Hepatocyte (in vitro differentiated cells): ENCODE measurements at places on chromosomes 16 and 17.
A peak's percentile ranks its signal among the peaks of the same experiment; 100 is the strongest.

DNA sequence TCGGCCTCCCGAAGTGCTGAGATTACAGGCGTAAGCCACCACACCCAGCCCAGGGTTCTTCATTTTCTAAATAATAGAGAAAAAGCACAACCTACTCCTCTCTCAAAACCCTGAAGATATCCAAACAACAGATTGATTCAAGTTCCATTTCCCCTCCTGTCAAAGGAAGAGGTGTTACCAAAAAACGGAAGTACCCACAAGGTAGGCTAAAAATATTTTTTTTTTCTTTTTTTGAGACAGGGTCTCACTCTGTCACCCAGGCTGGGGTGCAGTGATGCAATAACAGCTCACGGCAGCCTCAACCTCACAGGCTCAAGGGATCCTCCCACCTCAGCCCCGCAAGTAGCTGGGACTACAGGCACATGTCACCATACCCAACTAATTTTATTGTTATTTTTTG, 18.9 kb downstream of the UTP6 start:
- DNase-seq: no peak

DNA sequence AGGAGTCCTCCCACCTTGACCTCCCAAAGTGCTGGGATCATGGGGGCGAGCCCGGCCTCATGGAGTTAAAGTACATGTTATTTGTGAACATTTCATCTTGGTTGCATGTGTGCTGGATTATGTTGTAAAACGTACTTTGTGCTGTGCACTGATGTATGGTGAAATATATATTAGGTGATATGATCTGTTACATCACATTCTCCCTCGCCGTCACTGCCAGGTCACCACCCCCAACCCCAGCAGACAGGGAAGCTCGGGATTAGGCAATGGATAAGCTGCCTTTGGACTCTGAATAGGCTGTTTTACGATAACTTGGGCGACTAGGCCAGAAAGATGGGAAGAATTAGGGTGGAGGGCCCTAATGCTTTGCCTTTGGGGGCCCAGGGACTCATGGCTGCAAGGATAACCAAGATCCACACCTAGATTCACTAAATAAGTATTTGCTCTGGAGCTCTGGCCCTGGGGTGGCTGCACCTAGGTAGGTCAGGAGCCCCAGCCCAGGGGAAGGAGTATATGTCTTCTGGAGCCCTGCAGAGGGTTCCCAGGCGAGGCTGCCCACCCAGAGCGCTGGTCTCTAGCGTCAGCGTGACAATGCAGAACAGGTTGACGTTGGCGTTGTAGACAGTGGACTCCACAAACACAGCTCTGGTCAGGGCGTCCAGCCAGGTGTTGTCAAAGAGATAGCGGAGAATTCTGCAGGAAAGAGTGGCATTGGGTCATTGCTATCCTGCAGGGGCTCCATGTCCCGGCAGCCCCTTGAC, 27.1 kb upstream of the GCSH start:
- DNase-seq: peak; percentile 24

DNA sequence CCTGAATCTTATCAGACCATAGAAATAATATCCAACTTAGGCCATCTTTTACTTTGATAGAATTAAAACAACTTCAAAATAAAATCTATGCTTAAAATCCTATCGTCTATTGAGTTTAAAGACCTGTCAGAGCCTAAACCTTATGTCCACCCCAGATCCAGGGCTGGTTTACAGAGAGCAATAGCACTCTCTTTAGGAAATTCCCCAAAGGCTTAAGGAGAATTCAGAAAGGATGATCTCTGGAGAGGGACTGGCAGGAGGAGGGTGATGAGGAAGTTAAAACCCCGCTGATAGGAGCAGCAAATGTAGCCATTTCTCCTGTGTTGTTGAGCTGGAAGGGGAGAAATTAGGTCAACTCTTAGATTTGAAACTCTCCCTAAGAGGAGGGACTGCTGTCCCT, 175.3 kb downstream of the HS3ST4 start:
- no peak for DNase-seq

GRCh38 chr17:5901731-5902130, 168.4 kb upstream of the WSCD1 start:
- DNase-seq: no peak

- no peak for DNase-seq
Observed at GRCh38 chr17:64156670-64157069, 26.7 kb upstream of the ERN1 start.

- DNase-seq: no peak
Observed at GRCh38 chr17:45081047-45081703, 20.1 kb downstream of the NMT1 start.

- no peak for DNase-seq
Observed at GRCh38 chr17:3928406-3928805, 12.1 kb upstream of the P2RX1 start.

GRCh38 chr16:87918866-87919680, 17.3 kb downstream of the CA5A start:
- no peak for DNase-seq

DNA sequence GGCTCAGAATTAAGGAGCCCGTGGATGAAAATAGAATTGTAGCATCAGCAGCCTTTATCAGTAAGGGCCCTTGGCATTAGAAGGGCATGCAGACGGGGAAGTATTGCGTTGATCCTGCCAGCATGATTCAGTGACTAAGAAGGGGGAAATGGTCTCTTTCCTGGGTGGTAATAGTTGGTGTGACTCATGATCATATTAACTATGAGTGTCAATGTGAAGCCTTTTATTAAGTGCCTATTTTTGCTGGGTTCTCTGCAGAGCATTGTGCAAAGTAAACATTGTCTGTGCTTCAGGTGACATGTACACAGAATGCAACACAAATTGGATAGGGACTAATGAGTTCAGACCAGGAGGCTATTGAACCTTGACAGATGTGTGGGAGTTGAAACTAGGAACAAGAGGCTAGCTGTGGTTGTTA, 24.5 kb downstream of the RCVRN start:
- no peak for DNase-seq

GRCh38 chr17:17711641-17712162, 30.4 kb downstream of the RAI1 start:
- peak; percentile 81 for DNase-seq

DNA sequence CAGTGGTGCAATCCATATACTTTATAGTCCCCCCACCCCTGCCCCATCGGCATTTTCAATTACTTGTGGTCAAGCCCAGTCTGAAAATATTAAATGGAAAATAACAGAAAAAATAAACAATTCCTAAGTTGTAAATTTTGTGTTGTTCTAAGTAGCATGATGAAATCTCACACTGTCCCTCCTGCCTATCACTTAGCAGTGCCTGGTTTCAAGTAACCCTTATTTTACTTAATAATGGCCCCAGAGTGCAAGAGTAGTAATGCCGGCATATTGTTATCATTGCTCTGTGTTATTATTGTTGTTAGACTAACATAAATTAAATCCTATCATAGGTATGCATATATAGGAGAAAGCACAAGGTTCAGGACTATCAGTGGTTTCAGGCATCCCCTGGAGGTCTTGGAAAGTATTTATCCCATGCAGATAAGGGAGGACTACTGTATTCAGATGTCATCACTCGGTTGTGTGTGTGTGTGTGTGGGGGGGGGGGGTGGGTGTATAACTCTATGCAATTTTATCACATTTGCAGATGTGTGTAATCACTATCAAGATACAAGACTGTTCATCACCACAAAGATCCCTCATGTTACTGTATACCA, 9.3 kb downstream of the UBE2G1 start:
- DNase-seq: no peak

- DNase-seq: no peak
Observed at GRCh38 chr17:76491271-76492122, 9.7 kb downstream of the RHBDF2 start.

- no peak for DNase-seq
Observed at GRCh38 chr17:68737761-68738443, 136.7 kb upstream of the FAM20A start.

GRCh38 chr17:29683481-29683880, 60.8 kb upstream of the CORO6 start:
- no peak for DNase-seq

GRCh38 chr17:17119533-17119932, 77.3 kb downstream of the MPRIP start:
- DNase-seq: no peak

- DNase-seq: no peak
Observed at GRCh38 chr16:86848821-86849220, 270.5 kb downstream of the FOXL1 start.

DNA sequence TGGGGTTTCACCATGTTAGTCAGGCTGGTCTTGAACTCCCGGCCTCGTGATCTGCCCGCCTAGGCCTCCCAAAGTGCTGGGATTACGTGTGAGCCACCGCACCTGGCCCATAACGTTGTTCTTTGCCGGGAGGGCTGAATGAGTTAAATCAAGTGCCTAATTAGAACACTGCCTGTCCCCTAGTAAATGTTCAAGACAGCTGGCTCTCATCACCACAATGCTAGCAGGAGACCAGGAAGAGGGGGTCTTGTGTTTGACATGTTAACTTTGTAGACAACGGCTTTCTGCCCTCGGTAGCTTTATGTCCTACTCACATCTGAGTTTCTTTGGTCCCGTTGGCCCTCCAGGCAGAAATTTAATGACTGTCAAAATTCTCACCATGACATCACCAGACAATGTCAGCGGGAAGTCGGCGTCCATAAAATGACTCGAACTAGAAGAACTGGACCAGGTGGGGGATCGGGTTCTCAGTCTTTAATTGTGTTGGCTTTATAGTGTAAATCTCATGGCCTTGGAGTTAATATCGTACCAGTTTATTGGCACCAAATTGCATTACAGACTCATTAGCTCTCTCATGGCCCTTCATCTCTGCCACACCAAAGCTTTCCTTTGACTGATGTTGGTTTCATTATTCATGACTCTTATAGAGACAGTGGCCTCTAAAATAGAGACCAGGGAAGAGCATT, 11.4 kb upstream of the ITPRIPL2 start:
- DNase-seq: no peak

DNA sequence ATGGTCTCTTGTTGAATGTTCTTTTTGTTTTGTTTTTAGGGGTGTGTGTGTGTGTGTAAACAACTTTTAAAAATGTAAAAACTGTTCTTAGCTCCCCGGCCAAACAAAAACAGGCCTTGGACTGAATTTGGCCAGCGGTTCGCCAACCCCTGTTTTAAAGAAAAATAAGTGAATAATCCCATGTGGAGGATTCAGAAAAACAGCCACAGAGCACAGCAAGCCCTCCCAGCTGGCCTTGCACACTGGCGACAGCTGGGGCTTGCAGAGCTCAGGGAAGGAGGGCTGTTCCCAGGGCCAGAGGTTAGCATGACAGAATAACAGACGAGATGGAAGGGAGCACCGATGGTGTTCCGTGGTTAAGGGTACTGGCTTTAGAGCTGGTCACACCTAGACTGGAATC, 39.0 kb downstream of the EMP2 start:
- DNase-seq: no peak

DNA sequence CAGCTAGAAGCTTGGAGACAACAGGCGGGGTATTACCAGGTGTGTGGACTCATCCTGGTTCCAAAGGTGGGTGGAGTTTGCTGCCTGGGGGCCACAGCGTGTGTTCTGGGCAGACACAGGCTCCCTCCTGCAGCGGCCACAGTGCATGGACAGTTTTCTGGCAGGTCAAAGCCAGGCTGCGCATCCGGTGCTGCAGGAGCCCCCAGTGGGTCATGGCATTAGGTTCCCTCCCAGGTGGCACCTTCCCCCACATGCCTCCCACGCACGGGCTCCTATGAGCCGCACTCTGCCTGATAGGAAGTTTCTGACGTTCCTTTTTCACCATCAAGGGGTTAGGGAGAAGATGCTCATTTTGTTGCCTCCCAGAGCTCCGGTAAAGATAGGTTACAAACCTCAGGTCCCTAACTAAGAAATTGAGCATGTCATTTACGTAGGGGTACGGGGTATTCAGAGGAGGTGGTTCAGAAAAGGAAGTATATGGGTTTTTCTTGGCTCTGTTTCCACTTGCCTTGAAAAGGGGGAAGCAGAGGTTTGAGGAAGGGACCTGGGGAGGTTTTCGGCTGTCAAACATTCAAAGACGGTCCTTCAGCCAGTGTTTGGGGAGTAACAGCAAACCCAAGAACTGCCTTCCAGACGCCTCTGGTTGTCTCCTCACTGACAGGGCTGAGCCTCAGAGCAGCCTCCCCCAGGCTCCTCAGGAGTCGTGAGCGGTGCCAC, 32.7 kb upstream of the NAT9 start:
- no peak for DNase-seq

- no peak for DNase-seq
Observed at GRCh38 chr17:78357177-78357586, 2.7 kb downstream of the SOCS3 start.

DNA sequence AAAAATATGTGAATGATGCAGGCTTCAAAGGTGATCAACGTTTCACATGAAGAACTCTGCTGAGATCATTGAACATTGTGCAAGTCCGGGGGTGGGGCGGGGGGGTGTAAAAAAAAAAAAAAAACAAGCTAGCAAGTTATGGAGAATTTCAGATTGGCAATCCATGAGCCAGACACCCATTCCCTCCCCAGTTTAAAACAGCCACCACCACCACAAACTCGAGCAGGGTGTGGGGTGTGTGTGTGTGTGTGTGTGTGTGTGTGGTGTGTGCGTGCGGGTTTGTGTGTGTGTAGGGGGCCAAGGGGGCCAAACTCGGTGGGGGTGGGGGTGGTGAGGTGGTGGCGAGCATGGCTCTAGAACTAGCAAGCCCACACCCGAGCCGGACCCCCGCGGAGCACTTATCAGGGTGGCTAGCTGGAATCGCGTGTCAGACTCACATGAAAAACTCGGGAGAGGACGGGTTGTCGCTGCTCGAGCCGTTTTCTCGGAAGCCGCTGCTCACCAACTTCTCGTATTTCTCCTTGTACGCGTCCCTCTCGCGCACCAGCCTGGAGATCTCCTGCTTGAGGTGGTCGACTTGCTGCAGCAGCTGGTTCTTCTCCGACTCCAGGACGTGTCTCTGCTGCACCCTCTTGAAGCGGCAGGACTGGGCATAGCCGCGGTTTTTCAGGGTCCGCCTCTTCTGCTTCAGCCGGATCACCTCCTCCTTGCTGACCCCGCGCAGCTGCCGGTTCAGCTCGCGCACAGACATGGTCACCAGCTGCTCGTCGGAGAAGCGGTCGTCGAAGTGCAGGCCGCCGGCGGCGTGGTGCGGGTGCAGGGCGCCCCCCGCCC, 2.0 kb downstream of the MAF start:
- peak; percentile 68 for DNase-seq

DNA sequence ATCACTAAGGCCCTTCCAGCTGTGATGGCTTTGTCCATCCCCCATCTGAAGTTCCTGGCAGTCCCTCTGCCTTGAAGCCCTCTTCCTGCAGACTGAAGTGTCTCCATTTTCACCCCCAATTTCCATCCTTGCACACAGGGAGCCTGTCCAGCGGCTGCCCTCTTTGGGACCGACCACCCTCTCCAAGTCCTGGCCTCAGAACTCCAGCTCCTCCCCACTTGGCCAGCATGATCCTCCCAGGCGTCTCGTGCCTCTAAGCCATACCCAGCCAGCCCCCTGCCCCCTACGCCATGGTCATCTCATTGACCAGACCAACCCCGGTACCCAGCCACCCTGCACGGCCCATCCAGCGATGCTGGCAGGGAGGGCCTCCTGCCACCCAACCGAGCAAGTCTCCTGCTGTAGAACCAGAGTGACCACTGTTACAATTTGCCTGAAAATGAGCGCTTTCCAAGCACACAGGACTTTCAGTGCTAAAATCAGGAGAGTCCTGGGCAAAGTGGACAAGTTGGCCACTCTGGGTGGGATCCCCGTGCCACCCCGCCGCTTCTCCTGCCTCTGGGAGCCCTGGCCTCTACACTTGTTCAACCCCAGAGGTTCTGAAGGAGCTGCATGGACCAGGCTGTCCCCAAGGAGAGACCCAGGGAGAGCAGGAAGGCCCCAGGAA, 362.0 kb downstream of the SEC14L1 start:
- DNase-seq: peak; percentile 2
